ENCODE measurements at places on chromosomes 2 and 18.
A peak's percentile ranks its signal among the peaks of the same experiment; 100 is the strongest.

- peak; percentile 55 for DNase-seq
These were observed 56.3 kb downstream of the SCG2 start for GRCh38 chr2:223545830-223546229.

DNA sequence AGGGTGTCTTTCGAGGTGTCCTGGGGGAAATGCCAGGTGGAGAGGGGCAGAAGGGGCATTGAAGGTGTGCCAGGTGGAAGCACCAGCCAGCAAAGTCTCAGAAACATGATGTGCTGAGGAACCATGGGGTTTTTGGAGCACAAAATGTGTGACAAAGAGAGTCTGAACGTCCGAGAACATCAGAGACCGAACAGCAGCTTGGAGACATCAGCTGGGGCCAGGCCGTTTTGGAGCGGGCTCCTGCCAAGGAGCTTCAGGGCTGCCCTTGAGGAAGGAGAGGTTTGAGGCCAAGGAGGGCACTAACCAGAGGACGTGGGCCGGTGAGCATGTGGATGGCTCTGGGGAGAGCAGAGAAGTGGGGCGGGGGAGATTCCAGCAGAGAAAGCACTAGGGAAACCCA lies 5.3 kb upstream of the MBP start:
- no peak for DNase-seq

DNA sequence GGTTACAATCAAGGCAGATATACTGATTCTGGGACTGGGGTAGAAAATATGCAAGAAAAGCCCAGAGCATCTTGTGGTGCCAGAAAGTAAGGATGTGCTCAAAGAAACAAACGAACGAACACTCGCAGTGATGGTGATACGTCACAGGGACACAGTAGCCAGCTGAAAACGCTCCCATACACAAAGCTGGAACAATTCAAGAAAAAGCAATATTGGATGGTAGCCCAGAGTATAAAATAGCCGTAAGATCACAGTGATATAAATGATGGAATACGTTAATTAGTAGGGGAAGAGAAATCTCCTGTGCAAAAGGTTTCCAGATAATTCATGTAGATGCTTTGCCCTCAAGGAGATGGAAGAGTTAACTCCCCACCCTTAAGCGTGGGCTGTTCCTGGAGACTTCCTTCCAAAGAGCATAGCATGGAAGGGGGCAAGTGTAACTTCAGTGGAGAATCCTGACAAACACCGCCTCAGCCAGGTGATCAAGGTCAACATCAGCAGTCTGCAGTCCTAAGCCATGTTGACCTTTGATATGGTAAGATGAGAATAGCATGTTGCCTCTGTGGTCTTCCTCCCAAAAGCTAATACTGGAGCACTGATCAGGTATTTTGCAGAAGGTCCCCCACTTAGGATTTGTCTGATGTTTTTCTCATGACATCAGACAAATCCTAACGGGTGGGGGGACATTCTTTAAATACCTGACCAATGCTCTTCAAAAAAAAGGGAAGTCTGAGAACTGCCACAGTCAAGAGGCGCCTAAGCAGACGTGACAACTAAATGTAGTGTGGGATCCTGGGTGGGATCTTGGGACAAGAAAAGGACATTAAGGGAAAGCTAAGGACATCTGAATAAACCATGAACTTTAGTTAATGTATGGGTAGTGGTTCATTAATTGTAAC lies 99.0 kb downstream of the NCK2 start:
- DNase-seq = no peak

DNA sequence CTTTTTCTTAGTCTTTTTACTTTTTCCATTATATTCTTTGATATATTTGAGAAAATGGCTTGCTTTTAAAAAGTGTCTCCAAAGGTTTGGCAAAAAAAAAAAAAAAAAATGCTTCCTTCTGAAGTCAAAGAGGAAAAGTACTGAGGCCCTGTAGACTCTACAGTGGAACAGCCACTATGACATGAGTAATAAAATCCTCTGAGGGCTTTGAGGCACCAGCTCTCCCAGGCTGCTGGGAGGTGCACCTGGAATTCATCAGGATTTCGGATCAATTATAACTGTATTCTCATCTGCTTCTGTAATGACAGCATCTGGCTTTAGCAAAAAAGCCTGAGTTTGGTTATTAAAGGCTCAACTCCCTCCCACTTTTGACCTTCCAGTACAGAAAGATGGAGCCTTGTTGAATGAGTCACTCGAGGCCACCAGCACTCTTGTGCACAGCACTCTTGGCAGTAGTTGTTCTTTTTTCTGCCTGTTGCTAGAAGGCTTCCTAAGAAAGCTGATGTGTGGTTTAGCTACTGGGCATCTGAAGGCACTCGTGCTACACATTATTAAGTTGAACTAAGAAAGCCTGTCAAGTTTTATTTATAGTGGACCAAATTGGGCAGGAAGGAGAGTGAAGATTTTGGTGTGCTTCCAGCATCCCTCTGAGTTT lies 131.3 kb downstream of the PRPF40A start:
- DNase-seq = no peak

DNA sequence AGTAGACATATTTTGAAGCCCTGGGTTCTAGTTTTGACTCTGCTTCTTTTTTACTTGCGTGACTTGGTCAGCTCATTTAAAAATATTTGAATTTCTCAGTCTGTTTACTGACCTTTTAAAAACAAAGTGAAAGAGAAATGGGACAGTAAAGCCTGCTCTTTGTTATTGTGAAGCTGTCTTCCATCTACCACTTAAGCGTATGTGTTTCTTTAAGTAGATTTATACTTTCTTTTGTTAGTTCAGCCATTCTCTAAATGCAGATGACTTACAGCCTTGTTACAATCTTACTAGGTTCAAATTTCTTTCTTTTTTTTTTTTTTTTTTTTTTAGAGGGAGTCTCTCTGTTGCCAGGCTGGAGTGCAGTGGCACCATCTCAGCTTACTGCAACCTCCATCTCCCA lies 79.5 kb downstream of the UBR3 start:
- DNase-seq = no peak

GRCh38 chr18:74897971-74898657 lies 300.4 kb downstream of the ZNF407 start:
- DNase-seq = no peak

DNA sequence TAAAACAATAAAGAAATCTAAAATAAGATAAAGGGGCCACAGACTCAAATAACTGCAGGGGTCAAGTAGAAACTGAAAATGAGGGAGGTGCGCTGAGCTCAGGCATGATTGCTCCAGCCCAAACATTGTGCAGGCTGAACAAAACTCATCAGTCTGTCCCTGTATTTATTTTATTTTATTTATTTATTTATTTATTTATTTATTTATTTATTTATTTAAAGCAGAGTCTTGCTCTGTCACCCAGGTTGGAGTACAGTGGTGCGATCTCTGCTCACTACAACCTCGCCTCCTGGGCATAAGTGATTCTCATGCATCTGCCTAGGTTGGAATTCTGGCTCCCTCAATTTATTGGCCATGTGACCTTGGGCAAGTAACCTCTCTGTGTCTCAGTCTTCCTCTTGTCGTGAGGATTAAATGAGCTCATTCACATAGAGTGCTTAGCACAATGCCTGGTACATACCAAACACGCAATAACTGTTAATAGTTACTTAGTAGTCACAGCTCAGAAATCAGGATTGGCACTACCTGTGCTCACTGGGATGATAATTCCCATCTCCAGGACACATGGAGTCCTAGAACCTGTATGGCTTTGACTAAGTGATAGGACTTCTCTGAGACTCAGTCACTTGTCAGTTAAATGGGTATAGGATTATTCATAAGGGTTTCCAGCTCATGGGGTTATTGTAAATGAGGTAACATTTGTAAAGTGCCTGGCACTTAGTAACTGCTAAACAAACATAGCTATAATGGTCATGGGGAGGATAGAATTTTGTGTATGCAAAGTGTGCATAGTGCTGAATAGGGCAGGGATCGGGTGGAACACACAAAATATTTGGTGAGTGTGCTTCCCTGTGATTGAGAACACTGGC lies 6.0 kb downstream of the SPEG start:
- no peak for DNase-seq

GRCh38 chr2:207258263-207258991 lies 92.7 kb upstream of the KLF7 start:
- no peak for DNase-seq

GRCh38 chr2:238706673-238707072 lies 141.2 kb upstream of the TWIST2 start:
- DNase-seq = no peak

- DNase-seq = no peak
These were observed 2.2 kb upstream of the ZNF407 start for GRCh38 chr18:74595431-74595830.

DNA sequence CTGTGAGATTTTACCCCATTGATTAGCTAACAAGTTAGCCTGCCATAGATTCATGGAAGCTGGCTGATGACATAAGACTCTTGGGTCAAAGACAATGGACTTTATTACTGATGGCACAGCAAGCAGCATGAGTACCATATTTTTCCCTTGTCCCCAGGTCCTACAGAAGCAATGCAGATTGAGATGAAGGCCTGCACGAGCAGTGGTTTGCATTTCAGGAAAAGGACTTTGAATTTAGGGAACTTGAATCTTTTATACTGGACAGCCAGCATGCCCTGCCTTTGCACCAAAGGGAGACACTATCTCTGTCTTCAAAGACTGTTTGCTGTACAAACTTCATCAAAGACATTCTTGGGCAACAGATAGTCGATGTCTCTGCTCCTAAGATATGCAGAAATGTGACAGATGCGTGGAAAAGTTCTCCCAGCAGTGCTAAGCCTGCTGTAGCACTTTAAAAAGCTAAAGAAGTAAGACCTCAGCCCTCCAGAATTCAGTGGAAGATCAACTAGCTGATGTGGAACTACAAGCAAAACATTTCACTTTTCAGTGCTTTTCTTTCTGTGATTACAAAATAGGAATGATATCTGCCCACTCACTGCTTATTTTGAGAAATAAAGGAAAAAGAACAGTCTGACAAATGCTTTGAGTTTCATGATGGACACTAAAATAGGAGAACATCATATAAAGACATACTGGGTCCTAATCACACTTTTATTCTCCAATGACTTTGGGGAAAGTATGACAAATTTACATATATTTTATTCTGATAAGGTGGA lies 44.4 kb upstream of the TANK start:
- DNase-seq = no peak

- DNase-seq = peak; percentile 28
These were observed 35.4 kb upstream of the EN1 start for GRCh38 chr2:118882693-118883336.

DNA sequence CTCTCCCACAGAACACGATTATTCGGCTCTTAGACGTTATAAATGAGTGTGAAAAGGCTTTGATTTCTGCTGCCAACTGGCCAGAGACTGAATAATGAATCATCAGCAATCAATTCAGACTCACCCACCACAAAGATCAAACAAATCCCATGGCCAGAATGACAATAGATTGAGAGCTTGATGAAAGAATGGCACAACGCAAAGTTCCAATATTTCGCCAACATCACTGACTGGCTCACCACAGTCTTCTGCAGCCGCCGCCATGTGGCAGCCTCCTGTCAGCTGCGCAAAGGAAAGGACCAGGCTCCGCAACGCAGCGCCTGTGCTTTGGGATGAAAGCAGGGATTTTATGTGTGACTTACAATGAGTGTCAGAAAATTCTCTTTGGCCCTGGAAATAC lies 104.4 kb upstream of the SOX11 start:
- DNase-seq = no peak

DNA sequence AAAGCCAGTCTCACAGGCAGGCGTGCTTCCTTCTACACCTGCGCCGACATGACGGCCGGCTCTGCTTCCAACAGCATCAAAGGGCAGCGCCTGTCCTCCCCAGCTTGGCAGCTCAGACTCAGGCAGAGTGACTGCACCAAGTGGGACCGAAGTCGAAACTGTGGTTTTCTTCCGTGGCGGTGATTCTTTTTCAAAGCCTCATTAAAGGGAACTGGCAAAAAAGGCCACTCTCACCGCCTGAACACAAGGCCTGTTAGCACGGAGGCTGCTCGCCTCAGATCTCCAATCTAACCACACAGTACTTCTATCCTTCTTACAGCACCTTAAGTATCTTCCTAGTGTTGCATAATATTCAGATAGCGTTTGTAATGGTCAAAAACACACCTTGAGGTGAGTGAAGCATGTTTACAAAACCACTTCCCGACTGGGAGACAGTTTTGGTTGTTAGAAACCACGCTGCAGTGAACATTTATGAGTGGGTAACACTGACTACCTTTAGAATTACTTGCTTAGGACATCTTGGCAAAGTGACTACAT lies 236.4 kb downstream of the HDAC4 start:
- DNase-seq = no peak

DNA sequence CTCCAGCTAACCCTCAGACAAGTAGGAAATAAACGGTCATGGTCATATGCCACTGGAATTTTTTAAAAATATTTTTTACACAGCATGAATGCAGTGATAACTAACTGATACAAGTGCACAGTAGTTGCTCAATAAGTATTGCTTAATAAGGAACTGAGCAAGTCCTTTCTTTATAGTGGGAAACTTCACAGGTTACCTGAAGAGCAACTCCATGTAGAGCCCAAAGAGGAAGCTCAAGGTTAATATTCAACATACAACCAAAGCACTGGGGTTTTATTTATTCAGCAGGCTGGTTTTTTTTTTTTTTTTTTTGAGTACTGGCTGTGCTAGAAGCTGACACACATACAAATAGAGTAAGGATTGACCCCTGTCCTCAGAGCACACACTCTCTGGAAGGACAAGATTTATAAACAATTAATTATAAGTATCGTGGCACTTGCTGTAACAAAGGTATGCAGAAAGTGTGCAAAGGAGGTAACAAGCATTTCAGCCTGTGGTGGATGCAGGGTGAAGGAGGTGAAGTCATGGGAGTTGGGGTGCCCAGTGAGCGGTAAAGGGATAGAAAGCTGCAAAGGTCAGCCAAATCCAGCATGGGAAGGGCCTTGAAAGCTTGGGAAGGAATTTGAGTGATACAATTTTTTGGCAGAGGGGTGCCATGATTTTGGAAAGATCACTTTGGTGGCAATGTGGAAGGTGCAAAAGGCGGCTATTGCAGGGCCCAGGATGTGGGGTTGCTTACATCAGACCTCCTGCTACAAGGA lies 52.7 kb downstream of the ATOH8 start:
- DNase-seq = no peak

GRCh38 chr2:203501873-203502272 lies 33.2 kb downstream of the RAPH1 start:
- no peak for DNase-seq

DNA sequence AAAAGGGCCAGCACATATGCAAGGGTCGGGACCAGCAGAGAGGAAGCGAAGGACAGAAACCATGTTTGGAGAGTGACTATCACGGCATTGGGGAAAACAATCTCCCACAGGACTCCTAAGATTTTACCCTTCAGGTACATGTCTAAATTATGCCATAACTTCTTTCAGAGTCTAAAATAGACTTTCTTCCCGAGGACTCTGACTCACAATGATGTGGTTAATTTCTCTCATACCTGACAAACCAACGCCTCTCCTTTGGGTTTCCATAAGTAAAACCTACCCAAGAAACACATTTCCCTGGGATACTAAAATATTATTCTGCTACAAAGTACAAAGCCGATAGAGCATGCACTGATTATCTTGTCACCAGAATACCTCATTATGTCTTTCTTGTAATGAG lies 127.8 kb upstream of the NETO1 start:
- no peak for DNase-seq

DNA sequence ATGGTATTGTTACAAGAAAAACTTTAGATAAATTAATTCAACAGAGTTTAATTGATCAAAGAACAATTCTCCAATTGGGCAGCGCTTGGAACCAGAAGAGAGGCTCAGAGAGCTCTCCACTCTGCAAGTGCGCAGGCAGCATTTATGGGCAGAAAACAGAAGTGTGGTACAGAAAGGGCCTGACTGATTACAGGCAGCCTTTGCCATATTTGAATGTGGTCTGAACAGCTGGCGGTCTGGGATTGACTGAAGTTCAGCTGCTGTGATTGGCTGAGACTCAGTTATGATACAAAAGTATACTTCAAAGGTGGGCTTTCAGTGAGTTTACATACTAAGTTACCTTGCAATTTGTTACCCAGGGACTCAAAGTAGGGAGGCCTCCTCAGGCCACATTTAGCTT lies 301.3 kb upstream of the ID2 start:
- DNase-seq = no peak
